Activated naive CD4-positive, alpha-beta T cell treated with Interleukin-2 at 50 U/mL for 16 hours (primary cell): ENCODE measurements at places on chromosomes 7 and 10.

GRCh38 chr7:158676906-158677305 lies 27.7 kb downstream of the NCAPG2 start:
- no peak for DNase-seq

DNA sequence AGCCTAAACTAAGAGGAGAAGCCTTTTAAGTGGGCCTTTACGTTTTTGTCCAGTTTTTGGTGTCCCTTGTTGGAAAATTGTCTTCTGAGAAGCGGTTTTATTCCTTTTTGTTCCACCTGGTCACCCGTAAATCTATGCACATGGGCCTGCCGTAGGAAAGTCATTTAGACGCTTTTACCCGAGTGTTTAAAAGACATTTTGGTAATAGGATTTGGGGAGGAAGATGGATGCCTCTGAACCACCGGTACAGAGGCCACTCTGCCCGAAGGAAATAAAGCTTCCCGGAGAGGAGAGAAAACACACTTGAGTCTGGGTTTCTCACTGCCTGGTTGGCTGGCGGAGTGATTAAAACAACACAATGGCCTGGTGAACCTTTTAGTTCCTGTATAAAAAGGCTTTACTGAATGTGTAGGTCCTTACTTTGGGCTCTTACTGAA lies 760 bp downstream of the THNSL1 start:
- DNase-seq = peak; percentile 26

DNA sequence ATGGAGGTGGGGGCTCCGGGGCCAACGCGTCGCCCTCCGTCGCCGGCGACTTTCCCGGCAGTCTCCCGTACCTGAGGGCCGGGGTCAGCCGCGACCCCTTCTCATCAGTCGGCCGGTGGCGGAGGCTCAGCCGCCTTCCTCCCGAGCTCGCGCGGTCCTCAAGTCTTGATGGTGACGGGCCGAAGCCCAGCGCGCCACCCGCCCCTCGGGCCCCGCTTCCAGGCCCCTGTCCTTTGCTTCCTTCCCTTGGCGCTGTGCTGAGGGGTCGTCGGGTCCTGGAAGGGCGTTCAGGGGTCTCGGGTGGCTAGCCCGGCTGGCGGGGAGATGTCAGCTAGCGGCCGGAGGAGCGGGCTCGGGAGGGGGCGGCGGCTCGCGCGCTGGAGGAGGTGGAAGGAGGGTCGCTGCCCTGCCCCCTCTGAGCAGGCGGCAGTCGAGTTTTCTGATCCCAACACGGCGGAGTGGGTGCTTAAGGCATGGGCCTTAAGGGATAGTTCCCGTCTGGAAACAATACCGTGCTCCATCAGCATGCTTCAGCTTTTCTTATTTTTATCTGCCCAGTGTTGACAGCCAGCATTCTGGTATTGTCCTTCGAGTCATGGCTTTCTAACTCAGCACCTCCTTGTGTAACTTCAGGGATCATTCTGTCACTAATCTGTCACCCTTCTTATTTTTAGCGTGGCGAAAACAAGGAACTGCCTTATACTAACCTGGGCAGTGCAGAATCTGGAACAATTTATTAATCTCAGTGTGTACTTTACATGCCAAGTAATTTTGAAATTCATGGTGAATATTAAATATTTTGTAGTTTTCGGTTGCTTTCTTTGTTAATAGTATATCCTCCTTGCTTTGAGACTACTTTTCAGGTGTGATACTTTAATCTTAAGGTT lies 748 bp downstream of the PHTF2 start:
- DNase-seq = peak; percentile 28

- no peak for DNase-seq
These were observed 21.0 kb downstream of the PWWP2B start for GRCh38 chr10:132417957-132418441.

DNA sequence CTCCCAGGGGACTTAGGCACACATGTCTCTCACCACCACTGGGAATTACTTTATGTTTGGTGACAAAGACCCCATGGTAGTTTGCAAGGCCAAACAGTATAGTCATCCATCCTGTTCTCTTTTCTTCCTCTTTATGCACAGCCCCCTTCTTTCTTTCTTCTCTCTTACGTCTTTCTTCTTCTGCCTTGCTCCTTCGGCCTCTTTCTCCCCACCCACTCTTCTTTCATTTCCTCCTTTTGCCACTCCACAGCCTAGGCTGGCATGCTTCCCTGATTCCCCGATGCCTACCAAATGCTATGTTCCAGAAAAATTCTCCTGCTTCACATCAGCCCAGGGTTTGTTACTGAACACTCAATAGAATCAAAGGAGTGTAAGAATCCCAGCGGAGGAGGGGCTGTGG lies 62.4 kb upstream of the MKLN1 start:
- no peak for DNase-seq

- DNase-seq = peak; percentile 48
These were observed 438.1 kb upstream of the GALNT17 start for GRCh38 chr7:70693686-70694433.

DNA sequence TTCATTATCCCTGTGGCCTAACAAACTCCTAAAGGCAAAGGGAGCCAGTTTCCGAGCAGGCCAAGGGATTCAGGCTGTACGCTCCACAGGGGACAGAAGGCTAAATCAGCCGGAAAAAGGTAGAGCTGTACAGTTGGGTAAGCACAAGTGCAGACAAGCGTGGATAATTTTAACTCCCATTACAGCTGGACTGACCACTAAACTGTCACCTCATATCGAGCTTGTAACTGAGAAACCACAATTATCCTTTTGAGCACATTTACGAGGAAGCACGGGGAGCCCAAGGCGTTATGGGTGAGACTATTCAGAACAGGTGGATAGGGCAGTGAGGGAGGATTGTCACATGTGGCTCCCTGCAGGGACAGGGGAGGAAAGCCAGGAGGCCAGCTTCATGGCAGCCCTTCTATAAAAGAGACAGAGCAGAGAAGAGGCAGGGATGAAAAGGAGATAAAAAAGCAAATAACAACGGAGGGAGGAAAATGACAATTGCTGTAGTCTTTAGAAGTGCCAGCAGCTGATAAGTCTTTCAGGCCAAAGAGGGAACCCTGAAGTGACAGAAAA lies 288.0 kb downstream of the FGFR2 start:
- no peak for DNase-seq

- DNase-seq = no peak
These were observed 23.4 kb upstream of the SGCE start for GRCh38 chr7:94679358-94679757.

DNA sequence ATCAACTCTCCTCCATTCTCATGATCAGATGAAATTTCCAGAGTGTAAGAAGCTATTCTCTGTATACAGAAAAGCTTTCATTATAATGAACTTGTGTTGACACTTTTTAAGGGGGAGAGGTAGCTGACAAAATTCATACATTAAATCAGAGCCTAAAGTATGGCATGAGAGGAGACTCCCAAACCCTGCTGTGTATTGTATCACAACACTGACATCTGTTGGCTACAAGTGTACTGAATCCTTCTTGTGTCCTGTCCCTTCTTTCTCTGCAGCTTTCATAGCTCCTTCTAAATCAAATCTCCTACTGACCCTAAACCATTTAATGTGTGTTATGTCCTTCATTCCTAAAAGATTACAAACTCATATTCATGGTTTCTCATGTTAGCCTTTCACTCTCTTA lies 70.9 kb downstream of the GCC1 start:
- DNase-seq = no peak
